ENCODE measurements at places on chromosomes 3 and 15.

DNA sequence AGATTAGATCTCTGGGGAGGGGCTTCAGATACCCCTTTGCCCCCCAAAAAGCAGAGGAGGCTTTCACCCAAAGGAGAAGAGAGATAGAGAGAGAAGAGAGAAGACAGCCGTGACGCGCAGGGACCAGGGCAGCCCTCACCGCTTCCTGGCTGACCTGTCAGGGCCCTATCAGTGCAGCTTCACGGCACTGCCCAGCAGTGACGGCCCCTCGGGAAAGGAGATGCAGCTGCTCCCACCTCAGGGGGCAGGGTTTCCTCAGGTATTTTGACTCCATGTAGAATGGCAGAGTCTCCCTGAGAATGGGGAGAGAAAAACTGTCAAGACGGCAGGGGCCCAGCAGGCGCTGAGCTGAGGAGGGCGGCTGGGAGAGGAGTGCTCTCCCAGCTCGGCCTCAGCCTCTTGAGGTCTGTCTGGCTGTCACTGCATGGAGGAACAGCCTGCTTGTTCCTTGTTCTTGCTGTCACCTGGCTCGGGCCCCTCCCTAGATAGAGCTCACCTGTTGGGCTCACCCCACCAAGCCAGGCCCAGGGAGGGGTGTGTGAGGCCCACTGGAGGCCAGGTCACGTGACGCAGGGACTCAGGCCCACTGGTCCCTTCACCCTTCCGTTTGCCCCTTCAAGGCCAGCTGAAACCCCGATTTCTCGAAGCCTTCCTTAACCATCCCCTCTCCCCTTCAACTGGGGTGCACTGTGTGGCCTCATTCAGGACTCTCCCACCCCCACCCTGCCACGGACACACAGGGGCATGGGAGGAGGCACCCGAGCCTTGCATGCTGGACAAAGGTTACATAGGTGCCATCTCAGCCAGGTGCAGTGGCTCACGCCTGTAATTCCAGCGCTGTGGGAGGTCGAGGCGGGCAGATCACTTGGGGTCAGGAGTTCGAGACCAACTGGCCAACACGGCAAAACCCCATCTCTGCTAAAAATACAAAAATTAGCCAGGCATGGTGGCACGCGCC lies 28.2 kb downstream of the LOXL1 start:
- DNase-seq: no peak

- DNase-seq: no peak
These were observed 65.7 kb downstream of the CMTM8 start for GRCh38 chr3:32303977-32304881.

DNA sequence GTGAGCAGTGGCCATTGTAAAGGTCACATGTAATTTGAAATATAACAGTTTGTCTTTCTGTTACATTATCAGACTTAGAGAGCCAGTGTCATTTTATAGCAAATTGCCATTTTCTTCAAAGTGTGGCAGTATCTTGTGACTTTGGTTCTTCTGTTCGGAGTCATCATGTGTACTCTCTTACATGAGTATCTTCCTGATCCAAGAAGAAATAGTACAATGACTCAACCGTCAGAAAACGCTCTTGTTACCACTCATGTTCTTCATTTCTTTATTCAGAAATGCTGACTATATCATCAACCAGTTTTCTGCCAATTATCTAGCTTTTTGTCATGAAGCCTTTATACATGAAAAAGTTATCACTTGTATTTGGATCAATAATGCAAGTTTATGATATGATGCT lies 93.6 kb upstream of the CGNL1 start:
- DNase-seq: no peak

DNA sequence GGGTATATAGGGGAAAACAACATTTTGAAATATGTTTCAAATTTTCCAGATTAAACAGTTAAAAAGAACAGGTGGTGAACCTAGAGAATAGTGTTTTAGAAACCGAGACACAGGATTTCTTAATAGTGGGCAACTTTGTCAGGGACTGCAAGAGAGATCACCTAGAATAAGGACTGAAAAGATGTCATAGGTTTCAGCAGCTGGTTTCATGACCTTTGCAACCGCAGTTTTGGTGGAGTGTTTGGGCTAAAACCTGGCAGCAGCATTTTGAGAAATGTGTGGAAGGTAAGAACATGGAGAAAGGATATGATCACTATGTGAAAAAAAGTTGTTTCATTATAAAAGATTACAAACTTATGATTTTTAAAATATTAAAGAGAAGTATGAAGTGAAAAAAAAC lies 34.9 kb downstream of the PRKCI start:
- no peak for DNase-seq

- no peak for DNase-seq
These were observed 9.3 kb downstream of the BCHE start for GRCh38 chr3:165827883-165828282.

GRCh38 chr15:87743562-87743961 lies 513.0 kb downstream of the NTRK3 start:
- DNase-seq: no peak

DNA sequence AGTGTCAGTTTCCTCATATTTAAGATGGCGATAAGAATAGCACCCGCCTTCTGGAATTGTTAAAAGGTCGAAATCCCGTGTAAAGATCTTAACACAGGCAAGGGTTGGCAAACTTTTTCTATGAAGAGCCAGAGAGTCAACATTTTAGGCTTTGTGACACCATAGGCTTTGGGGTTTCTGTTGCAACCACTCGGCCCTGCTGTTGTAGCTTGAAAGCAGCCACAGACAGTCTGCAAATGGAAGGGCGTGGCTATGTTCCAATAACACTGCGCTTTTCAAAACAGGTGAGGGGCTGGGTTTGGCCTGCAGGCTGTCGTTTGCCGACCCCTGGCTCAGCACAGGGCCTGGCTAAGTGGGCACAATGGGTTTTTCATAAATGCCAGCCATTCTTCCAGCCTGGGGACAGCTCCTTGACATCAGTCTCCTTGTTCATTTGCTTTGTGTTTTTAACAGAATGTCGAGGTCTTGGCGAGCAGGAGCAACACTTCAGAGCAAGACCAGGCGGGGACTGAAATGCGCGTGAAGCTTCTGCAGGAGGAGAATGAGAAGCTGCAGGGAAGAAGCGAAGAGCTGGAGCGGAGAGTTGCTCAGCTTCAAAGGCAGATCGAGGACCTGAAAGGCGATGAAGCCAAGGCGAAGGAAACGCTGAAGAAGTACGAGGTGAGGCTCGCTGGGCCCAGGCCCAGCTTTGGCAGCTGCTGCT lies 75.2 kb upstream of the MYZAP start:
- no peak for DNase-seq

DNA sequence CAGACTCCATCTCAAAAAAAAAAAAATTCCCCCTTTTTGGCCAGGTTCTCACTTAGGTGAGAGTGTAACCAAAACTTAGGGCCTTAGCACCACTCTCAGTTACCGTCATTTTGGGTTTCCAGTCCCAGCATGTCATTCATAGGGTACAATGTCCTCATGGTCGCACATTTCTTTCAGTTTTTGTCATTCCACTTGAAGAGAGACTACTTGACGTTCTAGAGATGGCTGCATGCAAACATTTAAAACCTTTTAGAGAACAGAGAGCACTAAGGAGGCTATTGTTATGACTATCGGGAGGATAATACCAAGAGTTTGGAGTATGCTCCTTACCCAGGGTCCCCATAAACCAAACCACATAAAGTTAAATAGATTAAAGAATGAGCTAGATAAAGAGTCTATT lies 37.9 kb upstream of the THUMPD3 start:
- no peak for DNase-seq

- DNase-seq: no peak
These were observed 21.9 kb upstream of the TSEN2 start for GRCh38 chr3:12462159-12462947.

- no peak for DNase-seq
These were observed 951.3 kb upstream of the SEMA6D start for GRCh38 chr15:46766021-46766420.

GRCh38 chr3:148005456-148005855 lies 596.3 kb downstream of the ZIC1 start:
- no peak for DNase-seq

- no peak for DNase-seq
These were observed 217.0 kb downstream of the SATB1 start for GRCh38 chr3:18208091-18208490.

DNA sequence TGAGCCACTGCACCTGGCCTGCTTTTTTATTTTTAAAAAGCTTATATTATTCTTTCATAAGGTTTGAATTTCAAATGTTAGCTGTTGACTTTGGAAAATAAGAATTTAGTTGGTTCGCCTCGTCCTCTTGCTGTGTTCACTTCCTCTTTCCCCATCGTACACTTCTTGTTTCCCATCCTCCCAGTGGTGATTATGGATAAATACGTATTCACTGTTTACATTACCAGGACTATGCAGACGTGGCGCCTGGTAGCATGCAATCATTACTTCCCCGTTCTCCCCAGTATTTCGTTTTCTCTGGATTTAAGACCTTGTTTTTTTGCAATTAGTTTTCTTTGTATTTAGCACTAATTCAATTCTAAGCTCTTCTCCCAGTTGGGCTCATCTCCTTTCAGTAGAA lies 70.1 kb downstream of the LMLN start:
- no peak for DNase-seq

- DNase-seq: no peak
These were observed 156.4 kb upstream of the FRMD4B start for GRCh38 chr3:69542089-69542804.

DNA sequence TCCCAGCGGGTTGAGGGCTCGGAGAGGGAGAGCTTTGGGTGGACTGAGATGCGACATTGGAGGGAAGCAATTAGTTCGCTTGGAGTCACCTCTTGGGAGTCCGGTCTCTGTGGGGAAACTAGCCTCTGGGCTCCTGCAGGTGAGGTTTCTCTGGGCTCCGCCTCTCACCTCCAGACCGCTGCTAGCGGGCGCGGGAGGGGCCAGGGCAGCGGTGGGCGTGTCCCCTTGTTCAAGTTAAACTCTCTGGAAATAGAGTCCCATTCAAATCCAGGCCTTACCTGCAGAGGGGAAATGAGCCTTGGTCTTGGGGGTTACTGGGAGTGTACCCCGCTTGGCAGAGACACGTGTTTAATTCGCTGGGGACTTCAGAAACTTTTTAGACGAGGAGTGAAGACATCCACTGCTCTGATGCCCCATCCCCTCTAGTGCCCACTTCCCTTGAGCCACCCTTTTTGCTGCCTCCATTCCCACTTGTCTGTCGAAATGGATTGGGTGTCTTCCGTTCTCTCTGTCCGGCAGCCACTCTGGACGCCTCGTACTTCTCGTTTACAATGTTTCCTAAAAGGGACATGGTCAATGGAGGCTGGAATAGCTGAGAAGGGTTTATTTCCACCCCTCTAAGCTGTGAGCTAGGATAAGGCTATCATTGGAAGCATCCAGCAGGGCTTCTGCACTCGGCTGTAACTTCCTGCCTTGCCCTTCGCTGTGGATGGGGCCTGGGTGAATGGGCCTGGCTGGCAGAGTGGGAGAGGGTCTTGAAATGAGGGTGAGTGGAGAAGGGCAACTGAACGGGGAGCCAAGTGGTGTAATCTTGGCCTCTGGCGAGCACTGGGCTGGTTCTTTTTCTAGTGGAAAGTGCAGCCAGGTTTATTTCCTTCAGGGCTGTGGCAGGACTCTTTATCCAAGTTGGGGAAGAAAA lies 1.1 kb downstream of the MITF start:
- no peak for DNase-seq

GRCh38 chr3:36709826-36710365 lies 54.5 kb downstream of the DCLK3 start:
- no peak for DNase-seq

GRCh38 chr15:64975390-64975789 lies 14.3 kb downstream of the SPG21 start:
- no peak for DNase-seq

GRCh38 chr3:14162178-14162577 lies 16.2 kb downstream of the XPC start:
- DNase-seq: no peak

GRCh38 chr15:24318981-24319380 lies 356.6 kb upstream of the NPAP1 start:
- no peak for DNase-seq

DNA sequence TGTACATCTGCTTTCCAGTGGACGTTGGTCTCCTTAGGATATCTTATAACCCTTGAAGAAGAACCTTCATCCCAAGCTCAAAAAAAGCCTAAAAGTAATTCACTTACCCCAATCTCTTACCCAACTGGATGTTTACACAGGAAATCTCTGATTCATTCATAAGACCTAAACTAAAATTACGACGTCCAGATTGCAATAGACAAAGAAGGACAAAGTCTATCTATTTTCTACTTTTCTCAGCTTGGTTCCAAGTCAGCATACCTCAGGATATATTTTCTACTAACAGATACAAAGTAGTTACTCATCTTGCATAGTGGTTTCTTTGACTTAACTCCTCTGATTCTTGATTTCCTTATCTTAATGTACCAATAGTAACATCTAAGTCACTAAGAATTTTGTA lies 669.9 kb downstream of the OTOL1 start:
- no peak for DNase-seq

DNA sequence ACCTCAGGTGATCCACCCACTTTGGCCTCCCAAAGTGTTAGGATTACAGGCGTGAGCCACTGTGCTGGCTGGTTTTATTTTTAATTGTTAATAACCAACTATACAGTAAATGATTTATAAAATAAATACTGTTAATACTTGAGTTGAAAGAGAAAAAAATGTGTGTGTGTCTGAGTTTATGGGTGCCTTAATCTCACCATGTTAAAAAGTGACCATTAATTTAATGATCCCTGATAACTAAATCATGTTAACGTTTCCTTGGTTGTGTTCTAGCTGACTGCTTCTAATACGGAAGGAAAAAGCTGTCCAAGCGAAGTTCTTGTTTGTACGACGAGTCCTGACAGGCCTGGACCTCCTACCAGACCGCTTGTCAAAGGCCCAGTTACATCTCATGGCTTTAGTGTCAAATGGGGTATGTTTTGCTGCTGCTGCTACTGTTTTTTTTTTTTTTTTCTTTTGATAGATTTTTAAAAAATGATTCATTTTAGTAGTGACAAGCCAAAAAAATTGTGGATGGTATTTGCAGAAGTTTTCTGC lies 113.5 kb downstream of the GHSR start:
- DNase-seq: no peak
